Vagina (tissue), 2 donors: ENCODE measurements at places on chromosomes 12 and 14.

- no peak for DNase-seq
Measured at GRCh38 chr14:54221432-54221803, 175.4 kb upstream of the CDKN3 start.

DNA sequence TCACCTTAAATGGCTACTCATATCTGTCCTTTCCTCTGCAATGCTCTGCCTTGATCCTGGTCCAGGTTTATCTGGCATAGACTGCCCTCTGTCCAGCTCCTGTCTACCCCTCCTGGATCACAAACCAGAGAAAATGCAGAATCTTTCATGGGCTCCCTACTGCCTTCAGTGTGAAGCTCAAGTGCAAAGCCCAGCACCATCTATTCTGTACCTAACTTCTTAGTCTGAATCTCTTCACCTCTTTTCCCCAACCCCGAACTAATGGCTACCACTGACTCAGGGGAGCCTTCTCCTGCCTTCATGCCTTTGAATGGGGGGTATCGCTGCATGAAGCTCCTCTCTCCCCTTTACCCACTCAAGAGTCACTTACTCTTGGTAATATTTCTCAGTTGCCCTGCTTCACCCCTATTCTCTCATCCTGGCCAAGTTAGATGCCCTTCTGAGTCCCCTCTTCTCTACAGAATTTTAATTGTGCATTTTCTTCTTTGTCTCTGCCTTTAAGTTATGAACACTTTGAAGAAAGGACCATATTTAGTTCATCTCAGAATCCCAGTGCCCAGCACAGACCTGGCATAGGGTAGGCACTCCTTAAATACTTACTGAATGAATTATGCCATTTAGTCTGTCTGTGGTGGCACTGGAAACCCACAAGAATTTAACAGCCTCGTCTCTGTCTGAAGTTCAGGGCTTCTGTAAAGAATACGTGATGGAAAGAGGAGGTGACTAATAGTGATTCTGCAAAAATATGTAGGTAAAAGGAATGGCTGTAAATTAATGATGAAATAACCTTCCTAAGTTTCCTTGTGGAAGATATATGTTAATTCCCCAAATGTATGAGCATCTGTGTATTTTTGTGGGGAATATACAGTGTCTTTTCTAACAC, 191.3 kb upstream of the AMIGO2 start:
- DNase-seq: no peak

GRCh38 chr12:102568276-102568675, 87.9 kb upstream of the IGF1 start:
- no peak for DNase-seq

- no peak for DNase-seq
Measured at GRCh38 chr12:9334964-9335363, 126.8 kb upstream of the PZP start.

DNA sequence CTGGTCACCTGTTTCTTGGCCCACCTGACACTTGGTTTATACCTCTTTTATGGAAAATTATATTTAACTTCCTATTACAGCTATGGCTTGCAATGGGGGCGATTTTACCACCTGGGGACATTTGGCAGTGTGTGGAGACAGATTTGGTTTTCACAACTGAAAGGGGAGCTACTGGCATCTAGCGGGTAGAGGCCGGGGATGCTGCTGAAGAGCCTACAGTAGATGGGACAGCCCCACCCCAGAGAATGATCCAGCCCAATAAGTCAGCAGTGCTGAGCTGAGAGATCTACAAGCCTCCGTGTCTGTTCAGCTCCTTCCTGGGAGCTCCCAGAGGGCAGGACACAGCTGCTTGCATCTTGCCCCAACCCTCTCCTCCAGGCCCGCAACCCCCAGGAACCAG, 302.8 kb downstream of the CACNA1C start:
- no peak for DNase-seq

DNA sequence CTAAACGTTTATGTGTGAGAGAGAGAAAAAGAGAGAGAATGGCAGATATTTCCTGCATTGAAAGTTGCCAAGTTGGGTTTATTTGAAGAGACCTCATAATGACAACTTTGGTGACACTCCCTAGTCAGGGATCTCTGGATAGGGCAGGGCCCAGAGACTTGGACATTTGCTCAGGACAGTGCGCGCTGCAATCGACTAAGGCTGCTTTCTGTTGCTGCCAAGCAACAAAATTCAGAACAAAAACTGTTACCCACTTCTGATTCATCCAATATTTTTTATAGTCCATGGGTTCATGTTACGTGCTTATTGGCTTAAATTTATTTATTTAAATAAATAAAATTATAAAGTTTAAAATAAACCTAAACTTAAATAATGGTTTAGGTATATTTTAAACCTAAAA, 34.2 kb downstream of the PTGER2 start:
- DNase-seq: no peak

DNA sequence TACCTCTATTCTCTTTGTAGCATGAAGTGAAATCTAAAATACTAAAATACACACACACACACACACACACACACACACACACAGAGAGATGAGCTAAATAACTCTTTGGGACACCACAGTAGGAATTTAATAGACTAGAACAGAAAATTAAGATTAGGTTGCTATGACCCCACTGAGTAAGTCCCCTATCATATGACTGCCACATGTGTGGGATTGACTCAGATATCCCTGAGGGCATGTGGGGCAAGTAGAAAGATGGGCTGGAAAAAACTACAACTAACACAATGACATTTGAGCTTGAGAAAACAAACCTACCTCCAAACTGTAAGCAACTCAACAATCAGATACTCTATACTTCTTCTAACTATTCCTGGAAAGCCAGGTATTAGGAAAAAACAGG, 27.0 kb downstream of the SLC25A21 start:
- DNase-seq: no peak

GRCh38 chr12:110311903-110312302, 30.9 kb downstream of the ATP2A2 start:
- DNase-seq: no peak

DNA sequence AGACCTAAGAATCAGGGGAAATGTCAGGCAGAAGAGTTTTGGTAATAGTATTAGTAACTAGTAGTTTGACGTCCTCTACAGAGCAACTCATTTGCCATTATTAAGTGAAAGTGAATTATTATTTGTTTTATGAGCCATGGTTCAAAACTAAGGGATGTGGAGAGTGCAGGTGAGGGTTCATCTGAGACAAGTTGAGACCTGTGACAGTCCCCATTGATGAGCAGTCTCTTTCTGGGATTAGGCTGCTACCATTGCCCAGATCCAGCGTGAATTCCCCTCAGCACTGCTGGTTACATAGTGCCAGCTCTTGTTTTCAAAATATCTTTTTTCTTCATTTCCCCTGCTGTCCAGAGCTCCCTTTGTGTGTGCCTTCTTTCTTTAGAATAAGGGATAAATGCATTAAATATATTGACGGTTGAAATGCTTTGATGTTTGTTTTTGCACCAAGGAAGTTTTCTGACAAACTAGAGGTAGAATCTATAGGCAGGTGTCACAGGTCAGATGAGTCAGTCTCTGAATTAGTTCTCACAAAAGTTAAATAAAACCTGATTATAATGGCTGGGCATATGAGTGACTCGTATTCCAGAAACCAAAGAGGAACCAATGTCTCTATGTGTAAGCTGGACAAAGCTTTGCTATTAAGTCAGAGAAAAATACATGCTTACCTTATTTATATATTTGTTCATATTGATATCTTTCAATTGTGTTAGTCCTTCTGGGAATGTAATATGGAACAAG, 381.4 kb downstream of the TMEM117 start:
- DNase-seq: no peak

- DNase-seq: no peak
Measured at GRCh38 chr12:55955800-55956508, 9.9 kb downstream of the PMEL start.

GRCh38 chr12:107493666-107494065, 191.9 kb upstream of the PWP1 start:
- DNase-seq: no peak

GRCh38 chr14:52863334-52863700, 71.9 kb upstream of the GNPNAT1 start:
- no peak for DNase-seq

GRCh38 chr14:59098377-59098776, 90.1 kb upstream of the DAAM1 start:
- DNase-seq: no peak

DNA sequence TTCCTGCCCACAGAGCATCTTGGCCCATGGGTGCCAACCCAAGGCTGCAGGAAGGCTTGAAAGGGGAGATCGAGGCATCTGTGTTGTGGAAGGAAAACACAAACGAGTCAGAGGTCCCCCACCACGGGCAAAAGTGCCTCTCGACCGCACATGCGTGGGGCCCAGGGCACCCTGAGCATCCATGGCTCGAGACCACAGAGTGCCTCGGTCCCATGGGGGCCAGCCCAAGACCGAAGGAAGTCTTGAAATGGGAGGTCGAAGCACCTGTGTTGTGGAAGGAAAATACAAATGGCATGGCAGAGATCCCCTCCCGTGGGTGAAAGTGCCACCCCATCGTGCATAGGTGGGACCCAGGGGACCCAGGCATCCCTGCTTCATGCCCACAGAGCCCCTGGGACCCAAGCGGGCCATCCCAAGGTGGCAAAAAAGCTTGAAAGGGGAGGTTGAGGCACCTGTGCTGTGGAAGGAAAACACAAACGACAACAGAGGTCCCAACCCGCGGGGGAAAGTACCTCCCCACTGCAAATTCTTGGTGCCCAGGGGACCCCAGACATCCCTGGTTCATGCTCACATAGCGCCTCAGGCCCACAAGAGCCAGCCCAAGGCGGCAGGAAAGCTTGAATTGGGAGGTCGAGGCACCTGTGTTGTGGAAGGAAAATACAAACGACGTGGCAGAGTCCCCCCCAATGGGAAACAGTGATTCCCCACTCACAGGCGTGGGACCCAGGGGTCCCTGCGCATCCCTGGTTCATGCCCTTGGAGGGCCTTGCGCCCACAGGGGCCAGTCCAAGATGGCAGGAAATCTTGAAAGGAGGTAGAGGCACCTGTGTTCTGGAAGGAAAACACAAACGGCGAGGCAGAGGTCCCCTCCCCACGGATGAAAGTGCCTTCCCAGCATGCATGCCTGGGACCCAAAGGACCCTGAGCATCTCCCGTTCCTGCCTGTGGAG, 373.0 kb downstream of the ALG10 start:
- peak; percentile 72 for DNase-seq

GRCh38 chr12:122085591-122085990, 7.0 kb downstream of the MLXIP start:
- no peak for DNase-seq

DNA sequence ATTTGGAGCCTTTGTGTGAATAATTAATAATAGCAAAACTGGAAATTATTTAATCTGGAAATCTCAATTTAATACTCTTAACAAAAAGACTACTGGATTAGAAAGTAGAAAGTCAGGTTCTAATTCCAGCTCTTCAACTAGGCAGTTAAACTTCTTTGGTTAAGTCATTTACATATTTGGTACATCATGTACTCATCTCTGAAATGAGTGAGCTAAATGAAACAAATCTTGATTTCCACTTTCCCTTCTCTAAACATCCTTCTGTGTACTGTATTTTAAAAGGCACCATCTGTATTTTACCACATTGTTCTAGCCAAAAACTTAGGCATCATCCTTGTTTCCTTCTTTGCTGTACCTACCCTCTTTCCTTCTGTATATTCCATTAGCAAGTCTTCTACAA, 26.9 kb downstream of the CRADD start:
- no peak for DNase-seq

DNA sequence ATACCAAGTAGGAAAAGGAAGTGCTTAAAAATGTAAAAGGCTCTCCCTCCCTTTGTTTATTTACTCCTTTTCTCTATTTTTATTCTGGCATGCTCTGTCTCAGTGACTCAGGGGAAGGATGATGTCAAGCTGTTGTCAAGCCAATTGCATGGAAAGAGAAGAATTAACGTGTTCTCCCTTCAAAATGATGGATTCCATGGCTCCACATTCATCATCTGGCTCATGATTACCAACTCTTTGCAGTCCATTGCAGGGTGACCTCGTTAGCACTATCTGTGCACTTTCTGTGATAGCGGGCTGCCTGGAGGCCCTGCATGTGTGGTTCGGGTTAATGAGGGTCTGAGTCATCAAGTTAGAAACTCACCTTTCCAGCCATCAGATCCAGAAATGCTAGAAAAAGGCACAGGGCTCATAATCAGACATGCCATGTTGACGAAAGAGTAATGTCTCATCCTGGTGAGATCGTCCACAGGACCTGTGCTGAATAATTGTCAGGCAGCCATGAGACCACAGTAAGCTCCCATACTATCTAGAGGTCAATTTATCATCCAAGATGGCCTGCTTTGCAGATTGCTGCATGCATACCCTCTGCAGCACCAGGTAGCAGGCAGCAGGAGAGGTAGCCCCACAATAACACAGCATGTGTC, 79.2 kb upstream of the BTG1 start:
- DNase-seq: no peak

DNA sequence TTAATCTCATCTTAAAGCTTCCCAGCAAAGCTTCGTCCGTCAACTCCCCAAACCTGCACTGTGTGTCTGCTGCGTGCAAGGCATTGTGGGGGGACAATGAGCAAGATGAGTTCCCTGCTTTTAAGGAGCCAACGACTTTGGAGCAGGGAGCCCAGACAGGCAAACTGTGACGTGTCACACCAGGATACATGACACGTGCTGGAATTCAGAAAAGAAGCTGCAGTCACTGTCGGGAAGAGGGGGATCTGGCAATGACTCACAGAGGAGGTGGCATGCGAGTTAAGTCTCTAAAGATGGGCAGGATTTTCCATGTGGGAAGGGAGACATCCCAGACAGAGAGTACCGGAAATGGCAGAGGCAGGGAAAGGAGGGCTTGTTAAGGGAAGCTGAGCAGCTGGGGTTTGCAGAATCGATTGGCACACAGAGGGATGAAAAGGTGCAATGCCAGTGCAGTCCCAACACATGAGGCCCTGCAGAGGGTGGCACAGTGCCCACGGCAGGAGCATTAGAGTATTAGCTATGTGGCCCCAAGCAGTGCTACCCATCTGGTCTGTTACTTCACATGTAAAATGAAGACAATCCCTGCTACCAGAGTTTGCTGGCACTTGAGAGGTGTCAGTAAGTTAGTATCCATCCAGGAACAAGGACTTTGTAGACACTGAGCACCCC, 52.9 kb downstream of the SETD3 start:
- DNase-seq: no peak

GRCh38 chr12:7109572-7109920, 532 bp upstream of the C1RL start:
- no peak for DNase-seq

DNA sequence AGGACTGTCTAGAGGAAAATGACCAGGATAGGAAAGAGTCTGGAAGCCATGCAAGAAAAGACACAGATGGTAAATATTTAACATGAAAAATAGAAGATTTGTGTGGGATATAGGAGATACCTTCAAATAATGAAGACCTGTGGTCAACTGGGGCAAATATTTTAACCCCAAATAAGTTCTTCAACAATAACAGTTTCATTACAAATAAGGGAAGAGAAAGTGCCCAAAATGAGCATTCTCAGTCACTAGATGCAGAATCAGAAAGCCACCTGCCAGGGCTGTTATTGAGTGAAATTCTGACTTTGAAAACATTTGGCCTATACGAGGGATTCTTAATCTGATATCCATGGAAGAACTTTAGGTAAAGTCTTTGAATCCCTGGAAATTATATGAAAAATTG, 231.2 kb upstream of the PLEKHG7 start:
- no peak for DNase-seq

GRCh38 chr14:89858089-89858488, 96.4 kb downstream of the EFCAB11 start:
- DNase-seq: no peak
